ENCODE measurements at places on chromosomes 3 and 15.

- DNase-seq, result no peak
These were observed 15.0 kb upstream of the FYCO1 start for GRCh38 chr3:46010519-46011113.

DNA sequence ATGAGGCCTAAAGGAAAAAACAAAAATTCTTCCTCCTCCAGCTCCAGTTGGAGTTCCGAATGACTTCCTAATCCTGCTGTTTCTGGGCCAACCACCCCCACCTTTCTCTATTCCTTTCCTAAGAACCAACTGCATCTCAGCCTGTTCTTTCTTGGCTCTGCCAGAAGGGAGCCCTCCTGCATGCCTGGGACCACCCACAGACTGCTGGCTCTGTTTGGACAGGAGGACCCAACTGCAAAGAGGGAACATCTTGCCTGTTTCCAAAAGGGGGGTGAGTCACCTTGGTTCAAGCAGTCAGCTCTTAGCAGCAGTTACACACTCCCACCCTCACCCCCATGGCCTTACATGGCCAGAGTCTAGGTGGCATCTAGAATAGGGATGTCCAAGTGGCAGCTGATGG is 116.0 kb upstream of the PRICKLE2 start:
- no peak for DNase-seq

DNA sequence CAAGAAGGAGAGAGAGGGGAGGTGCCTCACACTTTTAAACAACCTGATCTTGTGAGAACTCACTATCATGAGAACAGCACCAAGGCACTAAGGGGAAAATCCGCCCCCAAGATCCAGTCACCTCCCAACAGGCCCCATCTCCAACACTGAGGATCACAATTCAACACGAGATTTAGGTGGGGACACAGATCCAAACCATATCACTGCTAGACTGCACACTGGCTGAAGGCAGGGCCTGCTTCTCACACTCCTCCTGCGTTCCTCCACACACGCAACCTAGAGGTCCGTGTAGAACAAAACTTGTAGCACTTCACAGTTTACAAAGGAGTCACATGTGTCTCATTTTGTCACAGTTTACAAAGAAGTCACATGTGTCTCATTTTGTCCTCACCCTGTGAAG is 97.8 kb downstream of the DAPK2 start:
- no peak for DNase-seq

GRCh38 chr3:159301961-159302360 is 500.1 kb downstream of the MFSD1 start:
- no peak for DNase-seq
